SHP77 treated with DMSO at 0.1 percent for 48 hours (cell line): ENCODE measurements at places on chromosomes 5 and 9.

GRCh38 chr9:134134949-134135342 is 936 bp upstream of the WDR5 start:
- DNase-seq = no peak

GRCh38 chr9:114357911-114358328 is 28.3 kb downstream of the ORM2 start:
- no peak for DNase-seq

DNA sequence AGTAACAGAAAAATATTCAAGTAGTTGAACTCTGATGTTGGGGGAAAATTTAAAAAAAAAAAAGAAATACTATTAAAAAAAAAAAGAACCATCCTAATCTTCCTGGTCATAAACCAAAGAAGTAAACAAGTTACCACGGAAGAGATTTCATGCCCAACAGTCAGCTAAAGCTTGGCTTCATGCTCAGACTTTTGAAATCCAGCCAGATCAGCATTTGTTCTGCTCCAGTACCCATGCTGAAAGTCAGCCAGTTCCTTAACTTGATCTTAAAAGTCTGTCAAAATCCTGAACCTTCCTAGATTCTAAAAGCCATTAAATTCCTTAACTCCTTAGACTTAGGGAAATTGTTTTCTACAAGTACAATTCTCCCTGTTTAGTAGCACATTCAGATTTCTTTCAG is 908.7 kb upstream of the CDH9 start:
- DNase-seq = no peak

GRCh38 chr9:131982671-131983239 is 96.9 kb downstream of the MED27 start:
- DNase-seq = no peak

DNA sequence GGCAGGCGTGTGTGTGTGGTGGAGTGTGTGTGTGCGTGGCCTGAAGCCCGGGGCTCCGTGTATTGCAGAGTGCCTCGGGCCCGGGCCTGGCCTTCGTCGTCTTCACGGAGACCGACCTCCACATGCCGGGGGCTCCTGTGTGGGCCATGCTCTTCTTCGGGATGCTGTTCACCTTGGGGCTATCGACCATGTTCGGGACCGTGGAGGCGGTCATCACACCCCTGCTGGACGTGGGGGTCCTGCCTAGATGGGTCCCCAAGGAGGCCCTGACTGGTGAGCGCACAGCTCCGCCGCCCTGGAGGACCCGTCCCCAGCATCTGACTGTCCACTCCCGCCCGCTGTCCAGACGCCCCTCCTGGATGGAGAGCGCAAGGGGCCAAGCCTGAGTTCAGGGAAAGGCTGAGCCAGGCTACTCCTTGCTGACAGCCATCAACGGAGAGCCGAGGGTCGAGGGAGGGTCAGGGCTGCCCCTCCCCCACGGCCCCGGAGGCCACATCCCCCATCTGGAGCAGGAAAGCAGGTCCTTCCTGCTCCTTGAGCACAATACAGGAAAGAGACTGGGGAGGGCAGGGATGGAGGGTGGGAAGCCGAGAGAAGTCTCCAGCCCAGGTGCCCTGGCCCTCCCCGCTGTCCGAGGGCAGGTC is 18.4 kb downstream of the SLC6A18 start:
- no peak for DNase-seq

GRCh38 chr9:77614645-77615044 is 33.5 kb downstream of the GNA14 start:
- DNase-seq = no peak

GRCh38 chr9:119368681-119369581 is at the start of gene BRINP1:
TSS of gene BRINP1 (minus strand) at chr9:119369435. CDS start at chr9:119313355, 56,080 bp downstream.
- DNase-seq = no peak

GRCh38 chr5:147417135-147417813 is 92.6 kb downstream of the DPYSL3 start:
- no peak for DNase-seq

GRCh38 chr9:91486699-91487497 is 63.3 kb upstream of the NFIL3 start:
- no peak for DNase-seq

- DNase-seq = no peak
Observed at GRCh38 chr5:9230355-9230754, 315.5 kb downstream of the SEMA5A start.

- no peak for DNase-seq
Observed at GRCh38 chr9:28105001-28105400, 531.7 kb upstream of the C9orf72 start.

DNA sequence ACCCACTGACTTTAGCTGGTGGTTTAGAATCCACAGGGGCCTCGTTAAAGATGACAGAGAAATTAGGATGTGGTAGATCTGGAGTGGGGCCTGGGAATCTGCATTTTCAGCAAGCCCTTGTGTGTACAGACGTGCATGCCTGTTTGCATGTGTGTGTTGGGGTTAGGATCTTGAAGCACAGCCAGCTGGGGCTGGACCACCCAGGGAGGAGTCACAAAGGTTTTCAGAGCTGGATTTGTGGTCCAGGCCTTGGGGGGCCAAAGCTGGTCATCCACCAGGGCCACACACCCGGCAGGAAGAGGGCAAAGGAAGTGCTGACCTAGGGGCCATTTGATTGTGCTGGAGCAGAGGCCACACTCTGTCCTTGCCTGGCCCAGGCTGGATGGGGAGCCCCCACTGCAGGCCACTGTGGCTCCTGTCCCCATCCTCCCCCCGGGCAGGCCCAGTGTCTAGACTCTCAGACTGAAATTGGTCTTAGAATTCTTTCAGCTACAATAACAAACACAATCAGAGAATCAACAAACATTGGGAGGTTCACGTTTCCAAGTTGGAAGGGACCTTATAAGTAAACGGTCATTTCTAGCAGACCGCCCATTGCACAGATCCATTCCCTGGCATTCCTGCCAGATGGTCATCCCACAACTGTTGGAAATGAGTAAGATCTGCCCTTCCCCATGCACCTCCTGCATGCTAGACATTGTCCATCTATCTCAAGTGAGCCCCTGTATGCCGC is 10.3 kb downstream of the CDX1 start:
- DNase-seq = no peak

DNA sequence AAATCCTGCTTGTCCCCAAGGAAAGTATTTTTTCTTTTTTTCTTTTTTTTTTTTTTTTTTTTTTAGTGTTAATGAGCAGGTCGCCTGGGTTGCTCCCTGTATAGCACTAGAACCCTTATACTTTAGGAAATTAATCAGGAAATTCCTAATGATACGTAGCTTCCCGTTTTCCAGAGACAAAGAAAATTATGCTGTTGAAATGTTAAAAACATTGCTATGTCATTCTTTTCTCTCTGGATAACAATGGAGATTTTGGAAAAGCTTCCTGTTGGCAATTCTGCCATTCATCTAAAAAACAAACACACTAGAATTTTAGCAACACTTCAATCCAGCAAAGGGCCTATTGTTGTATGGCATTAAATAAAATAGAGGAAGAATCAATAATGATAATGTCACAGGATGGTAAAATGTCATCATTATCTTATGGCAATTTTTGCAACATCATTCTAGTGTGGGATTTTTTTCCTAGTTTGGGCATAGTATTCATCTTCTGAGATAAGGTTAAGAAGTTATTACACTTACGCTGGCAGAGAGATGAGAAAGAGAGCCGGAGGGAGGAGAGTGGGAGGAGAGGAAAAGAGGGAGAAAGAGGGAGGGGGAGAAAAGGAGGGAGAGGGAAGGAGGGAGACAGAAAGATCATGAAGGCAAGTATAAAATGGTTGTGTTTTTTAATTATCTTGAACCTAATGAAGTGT is 315.8 kb upstream of the PDE4D start:
- no peak for DNase-seq

DNA sequence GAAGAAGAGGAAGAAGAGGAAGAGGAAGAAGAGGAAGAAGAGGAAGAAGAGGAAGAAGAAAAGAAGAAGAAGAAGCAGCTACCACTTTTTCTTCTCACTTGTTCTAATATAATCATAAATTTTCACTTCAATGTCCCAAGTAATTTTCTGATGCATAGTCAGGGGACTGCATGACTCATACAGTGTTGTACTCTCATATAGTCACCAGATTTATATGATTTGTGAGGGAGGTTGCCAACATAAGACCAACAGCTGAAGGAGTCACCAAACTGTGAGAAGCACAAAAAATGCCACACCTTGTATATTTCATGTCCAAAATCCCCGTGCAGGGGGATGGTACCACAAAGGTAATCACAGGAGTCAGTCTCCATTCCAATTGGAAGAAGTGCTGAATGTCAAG is 32.7 kb upstream of the DMRTA1 start:
- no peak for DNase-seq

- no peak for DNase-seq
Observed at GRCh38 chr5:140242099-140242498, 60.8 kb downstream of the PFDN1 start.
